ENCODE measurements at places on chromosomes 6 and 20.

DNA sequence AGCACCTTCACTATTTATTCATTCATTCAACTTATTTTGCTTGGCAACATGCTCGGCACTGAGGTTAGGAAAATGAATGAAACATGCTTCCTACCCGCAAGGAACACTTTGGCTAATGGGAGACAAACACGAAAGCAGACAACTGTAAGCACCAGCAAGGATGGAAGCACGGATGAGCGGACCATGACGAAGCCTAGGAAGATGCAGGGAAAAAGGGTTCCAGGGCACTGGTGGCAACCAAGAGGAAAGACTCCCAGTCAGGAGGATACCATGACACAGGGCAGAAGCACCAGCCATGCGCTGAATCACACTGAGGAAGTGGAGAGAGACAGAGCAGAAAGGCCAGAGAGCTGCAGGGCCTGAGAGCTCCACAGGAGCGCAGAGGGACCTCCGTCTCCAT, 9.8 kb downstream of the PDE10A start:
- no peak for DNase-seq

- DNase-seq = no peak
These were observed 12.7 kb downstream of the COL9A3 start for GRCh38 chr20:62829231-62830230.

- DNase-seq = no peak
These were observed 67.3 kb downstream of the ZNF292 start for GRCh38 chr6:87222676-87223075.

GRCh38 chr6:73943411-73943810, 247.4 kb downstream of the CD109 start:
- no peak for DNase-seq

All from stimulated activated CD8-positive, alpha-beta memory T cell treated with anti-CD3 and anti-CD28 coated beads, Interleukin-15, amount 100 ng/mL, for 4 hours (primary cell).